NCI-H460 (cell line): ENCODE measurements at places on chromosomes 7 and 10. TPM values are rescaled to one million over a fixed set of nuclear protein-coding genes. Genes with fewer than 3 reads are reported as not detected.
A peak's percentile ranks its signal among the peaks of the same experiment; 100 is the strongest.

Gene CACNA2D1
- total RNA-seq, result 13.6 and 15.7 TPM in 2 replicates

DNA sequence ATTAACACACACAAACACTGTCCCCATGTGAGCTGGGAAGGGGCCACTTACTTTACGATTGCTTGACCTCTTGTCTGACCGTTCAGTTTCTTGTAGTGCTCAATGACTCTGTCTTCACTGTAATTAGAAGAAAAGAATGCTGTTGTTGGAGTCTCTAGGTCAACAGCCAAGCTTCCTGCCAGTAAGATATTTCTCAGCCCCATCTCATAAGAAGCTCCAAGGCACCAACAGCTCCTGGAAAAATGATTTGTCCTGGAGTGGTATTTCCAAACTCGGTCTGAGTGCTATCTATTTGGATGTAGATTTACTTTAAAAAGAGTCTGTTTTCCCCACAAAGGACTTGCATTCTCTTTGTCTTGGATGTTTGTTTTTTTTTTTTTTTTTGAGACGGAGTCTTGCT lies 153.7 kb downstream of the PRPF18 start:
- no peak for DNase-seq

- no peak for DNase-seq
These were observed 50.4 kb downstream of the NEURL1 start for GRCh38 chr10:103543617-103544525.

GRCh38 chr10:111990734-111991133 lies 192.8 kb downstream of the GPAM start:
- DNase-seq, result no peak

Gene PHKG1
- total RNA-seq, result not detected in 2 replicates

Gene SLC26A3
- total RNA-seq, result not detected in 2 replicates

Gene NKX1-2
- total RNA-seq, result 0.02 TPM in 1 of 2 replicates, not detected in the other

- DNase-seq, result no peak
These were observed 12.3 kb upstream of the CUL1 start for GRCh38 chr7:148686312-148686937.

DNA sequence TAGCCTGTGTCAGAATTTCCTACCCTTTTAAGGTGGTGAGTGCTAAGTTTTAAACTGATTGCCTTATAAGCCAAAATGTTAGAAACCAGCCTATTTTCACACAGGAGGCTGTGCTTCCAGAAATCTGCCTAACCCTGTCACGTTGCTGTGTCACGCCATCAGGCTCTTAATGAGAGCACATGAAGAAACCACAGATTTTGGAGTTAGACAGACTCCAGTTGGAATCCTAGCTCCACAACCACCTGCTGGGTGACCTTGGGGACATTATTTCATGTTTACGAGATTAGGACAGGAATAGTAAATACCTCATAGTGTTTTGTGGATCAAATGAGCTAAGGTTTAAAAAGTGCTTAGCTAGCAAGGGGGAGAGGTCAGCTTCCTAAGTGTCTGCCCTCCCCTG lies 321.8 kb downstream of the DPP6 start:
- DNase-seq, result no peak

Gene CFAP46
- total RNA-seq, result 2.1 and 2.7 TPM in 2 replicates

GRCh38 chr10:35946556-35946955 lies 304.5 kb upstream of the FZD8 start:
- DNase-seq, result no peak

Gene MYH16
- total RNA-seq, result not detected in 2 replicates

DNA sequence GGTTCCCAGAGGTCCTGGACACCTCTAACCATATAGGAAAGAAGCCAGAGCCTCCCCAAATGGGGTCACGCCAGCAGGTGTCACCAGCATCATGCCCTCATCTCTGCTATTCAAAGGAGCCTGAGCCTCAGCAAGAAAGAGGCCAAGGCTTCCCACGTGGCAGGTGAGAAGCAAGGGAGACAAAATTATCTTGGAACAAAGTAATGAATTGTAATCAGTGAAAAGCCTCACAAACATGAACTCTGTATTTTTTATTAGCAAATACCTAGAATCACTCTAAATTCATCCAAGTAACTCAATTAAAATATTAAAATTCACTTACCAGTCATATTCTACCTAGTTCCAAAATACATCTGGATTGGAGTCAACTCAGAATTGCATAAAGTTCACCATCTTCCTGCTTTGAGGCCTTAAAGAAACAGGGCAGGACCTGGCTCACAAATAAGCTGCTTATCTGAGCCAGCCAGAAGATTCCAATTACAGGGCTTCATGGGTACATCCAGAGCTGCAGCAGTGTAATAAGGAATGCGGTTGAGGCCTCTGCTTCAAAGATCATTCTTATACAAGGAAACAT lies 68.7 kb downstream of the SGMS1 start:
- DNase-seq, result peak; percentile 20

DNA sequence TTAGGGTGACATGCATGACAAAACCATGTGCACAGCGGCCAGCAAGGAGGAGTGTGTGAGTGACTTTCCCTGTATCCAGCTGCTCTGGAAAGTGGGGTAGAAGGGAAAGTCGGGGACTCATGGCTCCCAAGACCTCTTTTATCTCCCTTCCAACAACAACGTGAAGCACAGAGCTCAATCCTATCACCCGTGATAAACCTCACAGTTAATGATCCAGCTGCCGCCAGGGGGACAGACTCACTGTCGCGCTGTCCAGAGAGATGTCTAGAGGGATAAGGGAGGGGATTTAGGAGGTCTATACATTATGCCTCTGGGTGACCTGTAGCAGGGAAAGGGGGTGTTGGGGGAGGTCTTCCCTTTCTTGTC lies 84.0 kb upstream of the SMNDC1 start:
- no peak for DNase-seq

DNA sequence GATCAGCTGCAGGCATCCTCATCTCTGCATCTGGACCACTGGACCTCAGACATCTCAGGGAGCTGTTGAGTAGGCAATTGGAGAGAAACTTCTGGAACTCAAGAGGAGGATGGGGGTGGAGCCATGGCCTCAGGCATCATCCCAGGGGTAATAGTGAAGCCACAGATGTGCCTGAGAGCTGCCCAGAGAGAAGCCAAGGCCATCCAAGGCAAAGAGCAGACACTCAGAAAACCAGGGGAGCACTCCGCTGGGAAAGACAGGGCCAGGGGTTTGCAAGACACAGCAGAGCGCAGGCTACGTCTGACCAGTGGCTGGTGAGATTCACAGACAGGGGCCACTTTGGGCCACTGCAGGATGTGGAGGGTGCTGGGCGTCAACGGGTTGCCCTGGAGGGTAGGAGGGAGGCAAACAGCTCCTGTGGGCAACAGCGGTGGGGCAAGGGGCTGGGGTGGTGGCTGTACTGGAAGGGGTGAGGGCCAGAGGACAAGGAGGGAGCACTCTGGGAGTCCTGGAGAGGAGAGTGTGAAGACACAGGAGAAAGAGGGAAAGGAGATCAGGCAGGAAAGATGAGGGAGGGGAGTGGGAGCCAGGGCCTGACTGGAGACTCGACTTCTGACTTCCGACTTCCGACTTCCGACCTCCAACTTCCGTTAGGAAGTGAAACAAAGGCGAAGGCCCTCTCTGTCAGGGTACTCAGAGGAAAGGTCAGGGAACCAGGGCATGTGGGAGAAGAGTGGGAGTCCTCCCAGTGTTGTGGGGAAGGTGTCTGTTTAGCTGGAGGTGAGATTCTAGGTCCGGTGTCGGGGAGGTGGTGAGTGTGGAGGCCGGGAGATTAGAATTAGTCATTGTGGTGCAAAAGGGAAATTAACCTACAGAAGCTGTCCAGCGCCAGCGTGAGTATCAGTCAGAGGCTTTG lies 69.7 kb upstream of the ANTXRL start:
- no peak for DNase-seq

GRCh38 chr10:90007226-90007625 lies 305.8 kb downstream of the KIF20B start:
- no peak for DNase-seq

DNA sequence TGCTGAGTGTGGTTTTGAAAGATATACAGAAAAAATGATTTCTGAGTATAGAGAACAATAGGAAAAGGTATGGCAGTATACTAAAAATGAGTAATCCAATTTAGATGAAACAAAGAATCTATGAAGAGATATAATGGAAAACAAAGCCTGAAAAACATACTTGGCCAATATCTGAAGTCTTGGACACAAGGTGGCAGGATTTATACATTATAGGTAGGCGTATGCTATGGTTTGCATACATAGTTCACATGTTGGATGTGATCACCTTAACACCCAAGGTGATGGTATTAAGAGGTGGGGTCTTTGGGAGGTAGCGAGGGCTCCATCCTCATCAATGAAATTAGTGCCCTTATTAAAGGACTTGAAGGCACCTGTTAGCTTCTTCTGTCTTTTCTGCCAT lies 34.5 kb upstream of the BPGM start:
- no peak for DNase-seq

Gene IL2RA
- total RNA-seq, result not detected in 2 replicates

DNA sequence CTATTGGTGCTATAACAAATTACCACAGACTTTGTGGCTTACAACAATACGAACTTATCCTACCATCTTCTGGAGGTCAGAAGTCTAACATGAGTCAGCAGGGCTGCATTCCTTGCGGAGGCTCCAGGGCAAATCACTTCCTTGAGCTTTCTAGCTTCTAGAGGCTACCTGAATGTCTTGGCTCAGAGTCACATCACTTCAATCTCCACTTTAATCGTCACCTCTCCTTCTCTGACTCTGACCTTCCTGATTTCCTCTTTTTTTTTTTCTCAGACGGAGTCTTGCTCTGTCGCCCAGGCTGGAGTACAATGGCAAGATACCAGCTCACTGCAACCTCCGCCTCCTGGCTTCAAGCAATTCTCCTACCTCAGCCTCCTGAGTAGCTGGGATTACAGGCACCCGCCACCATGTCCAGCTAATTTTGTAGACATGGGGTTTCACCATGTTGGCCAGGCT lies 44.6 kb upstream of the ANAPC16 start:
- peak; percentile 54 for DNase-seq

DNA sequence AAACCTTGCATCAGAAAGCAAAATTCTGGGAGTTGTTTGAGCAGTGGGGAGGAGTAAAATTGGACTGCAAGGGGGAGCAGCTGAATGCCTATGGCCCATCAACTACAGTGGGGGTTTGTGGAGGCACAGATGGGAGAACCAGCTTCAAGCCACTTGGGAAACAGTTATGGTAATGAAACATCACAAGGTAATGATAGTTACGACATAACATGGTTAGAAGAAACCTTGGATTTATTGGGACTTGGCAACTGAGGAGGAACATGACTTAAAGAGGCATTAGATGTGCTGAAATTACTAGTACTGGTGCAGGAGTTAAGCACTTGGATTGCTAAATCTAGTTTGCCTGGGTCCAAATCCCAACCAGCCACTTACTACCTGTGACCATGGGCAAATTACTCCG lies 868.4 kb downstream of the KCNMA1 start:
- DNase-seq, result no peak

Gene IDI2
- not detected in 2 replicates for total RNA-seq

GRCh38 chr10:52769966-52770365 lies 2.6 kb downstream of the MBL2 start:
- DNase-seq, result no peak

Gene HOXA3
- 4.4 and 5.8 TPM in 2 replicates for total RNA-seq

Gene SPDYE1
- total RNA-seq, result not detected in 2 replicates

Gene NODAL
- not detected in 2 replicates for total RNA-seq
